ENCODE measurements at places on chromosomes 7 and 10.

- peak; percentile 19 for DNase-seq
These were observed 233.6 kb upstream of the CCDC6 start for GRCh38 chr10:60139798-60140566.

- no peak for DNase-seq
These were observed 10.4 kb upstream of the PCGF5 start for GRCh38 chr10:91210014-91210413.

GRCh38 chr10:99785646-99786045 lies 3.2 kb downstream of the ABCC2 start:
- DNase-seq: no peak

- DNase-seq: no peak
These were observed 54.9 kb downstream of the PTEN start for GRCh38 chr10:87918254-87918859.

DNA sequence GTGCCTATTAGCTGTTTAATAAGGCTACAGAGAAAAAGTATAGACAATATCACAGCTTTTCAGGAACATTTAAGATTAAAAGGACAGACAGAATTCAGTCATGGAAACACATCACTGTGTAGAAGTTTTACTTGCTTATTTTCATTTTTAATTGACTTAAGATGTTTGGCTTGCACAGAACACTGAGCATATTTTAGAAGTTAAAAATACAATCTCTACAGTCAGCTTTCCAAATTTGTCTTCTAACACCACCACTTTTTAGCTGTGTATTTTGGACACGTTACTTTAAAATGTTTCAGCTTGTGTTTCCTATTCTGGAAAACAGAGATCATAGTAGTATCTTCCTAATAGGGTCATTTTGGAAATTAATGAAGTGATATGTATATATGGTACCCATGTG lies 11.8 kb downstream of the CFAP69 start:
- no peak for DNase-seq

GRCh38 chr7:125423458-125424155 lies 494.0 kb upstream of the POT1 start:
- DNase-seq: no peak

DNA sequence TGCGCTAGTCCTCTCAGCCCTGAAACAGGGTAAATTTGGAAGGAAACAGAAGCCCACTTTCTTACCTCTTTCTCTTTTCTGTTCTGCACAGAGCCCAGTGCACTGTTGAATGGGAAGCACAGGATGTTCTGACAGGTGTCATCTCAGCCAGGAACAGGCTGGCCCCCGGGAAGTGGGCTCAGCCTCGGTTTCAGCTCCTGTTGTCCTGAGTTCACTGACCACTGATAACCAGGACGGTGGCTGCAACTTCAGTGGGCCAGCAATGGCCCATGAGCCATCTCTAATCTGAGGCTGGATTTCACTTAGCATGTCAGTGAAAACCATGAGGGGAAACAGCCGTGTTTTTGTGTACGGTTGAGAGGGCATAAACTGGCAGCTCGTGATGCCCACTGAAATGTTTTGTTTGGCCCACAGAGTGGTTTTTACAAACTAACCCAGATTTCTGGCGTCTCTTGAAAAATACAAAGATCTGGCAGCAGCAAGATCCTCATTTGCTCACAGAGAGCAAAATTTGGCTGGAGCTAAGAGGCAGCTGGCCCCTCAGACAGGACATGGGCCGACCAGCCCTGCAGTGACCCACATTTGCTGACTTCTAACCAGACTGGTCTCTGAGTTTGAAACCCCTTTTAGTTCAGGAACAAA lies 455.9 kb downstream of the PAXIP1 start:
- DNase-seq: no peak

DNA sequence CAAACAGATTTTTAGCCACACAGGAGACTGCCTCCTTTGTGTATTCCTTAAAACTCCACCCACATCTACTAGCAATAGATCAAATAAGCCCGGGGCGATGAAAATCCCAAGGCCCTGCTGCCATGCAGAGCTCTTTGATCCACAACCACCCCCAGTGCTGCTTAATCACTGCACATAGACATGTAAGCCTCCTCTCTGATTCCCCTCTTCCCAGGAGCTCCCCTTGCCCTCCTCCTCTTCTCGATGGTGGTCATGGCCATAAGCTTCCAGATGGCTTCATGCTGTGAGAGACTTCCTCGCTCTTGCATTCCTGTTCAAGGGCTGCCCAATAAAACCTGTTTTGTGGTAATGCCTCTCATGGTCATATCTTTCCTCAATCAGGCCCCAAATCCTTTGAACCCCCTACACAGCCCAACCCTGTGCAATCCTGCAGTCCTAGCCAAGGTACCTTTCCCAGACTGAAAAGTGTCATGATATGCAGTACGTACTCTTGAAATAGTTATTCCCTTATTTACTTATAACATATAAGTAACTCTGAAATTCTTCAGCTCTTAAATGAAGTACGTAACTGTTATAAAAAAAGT lies 158.5 kb downstream of the CACNA2D1 start:
- no peak for DNase-seq

DNA sequence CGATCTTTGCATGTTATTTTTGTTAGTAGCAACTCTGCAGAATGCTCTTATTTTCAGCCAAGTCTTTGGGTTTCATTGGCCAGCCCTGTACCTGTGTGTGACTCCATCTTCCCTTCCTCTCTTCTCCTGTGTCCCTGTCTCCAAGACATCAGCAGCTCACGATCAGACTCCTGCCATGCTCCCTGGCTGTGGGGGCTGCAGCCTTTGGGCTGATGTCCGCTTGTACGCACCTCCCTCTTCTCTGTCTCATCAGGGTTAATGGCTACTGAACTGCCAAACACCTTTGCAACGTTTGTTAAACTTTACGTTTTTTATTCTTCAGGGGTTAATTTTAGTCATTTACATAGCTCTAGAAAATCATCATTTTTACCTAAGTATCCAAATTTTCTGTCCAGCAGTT lies 103.5 kb upstream of the RET start:
- no peak for DNase-seq

Measured in prostate gland (tissue), 2 donors.